ENCODE measurements at places on chromosomes 5 and 9.

DNA sequence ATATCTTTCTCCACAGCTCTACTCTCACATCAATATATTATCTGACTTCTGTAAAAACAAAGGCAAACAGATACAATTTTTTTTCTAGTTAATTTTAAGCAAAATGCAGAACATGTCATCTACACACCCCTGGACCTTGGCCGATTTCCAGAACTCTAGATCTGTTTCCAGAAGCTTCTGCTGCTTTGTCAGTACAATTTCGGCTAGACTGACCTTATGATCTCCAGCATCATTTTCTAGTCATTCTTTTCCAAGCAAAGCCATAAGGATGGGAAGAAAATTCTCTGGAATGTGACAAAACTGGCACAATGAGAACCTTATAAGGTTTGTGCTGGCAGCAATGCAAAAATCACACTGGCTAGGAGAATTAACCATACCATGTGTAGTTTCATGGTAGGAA is 132.8 kb upstream of the MPDZ start:
- no peak for DNase-seq

DNA sequence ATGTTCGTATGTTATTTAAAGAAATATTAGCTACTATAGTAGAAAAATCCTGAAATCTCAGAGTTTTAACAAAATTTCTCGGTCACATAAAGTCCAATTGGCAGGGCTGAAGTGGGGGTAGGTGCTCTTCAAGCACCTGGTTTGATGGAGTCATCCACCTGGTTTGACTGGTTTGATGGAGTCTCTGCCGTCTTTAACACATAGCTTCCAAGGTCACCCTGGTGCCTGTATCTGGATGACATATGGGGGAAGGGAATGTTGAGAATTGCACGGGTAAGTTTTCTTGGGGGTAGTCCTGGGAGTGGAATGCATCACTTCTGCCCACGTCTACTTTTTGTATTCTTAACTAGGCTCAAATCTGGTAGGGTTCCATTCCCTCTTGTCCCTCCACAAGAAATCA is 351.2 kb downstream of the SH3GL2 start:
- no peak for DNase-seq

DNA sequence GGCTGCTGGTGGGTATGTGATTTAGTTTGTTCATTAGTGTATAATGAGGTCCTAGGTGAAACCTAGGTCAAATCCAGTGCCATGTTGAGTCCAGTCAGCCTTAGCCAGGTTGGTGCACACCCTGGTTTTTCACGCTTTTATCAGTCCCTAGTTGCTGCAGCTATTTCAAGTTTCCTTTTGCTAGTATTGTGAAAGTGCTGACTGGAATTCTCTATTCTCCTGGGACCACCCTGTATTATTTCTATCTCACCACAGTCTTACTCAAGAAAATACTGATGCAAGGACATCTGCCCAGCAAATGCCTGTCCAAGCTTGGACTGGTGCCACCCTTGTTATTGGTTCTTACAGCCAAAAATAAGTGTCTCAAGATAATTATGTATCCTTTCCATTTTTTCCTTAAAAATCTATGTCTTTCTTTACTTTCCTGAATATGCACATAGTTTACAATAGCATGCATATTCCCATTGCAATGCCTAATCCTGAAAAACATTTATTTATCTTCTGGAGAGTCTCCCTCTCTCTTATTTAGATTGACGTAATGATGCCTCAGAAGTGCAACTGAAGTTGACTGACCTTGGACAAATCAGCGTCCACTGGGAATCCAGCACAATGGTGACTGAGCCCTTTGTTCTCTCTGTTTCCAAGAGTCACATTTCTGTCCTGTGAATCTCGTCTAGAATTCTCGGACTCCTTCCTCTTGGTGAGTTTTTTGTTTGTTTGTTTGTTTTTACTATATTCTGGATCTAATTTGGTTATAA is 1075.0 kb downstream of the CDH9 start:
- peak; percentile 69 for DNase-seq

DNA sequence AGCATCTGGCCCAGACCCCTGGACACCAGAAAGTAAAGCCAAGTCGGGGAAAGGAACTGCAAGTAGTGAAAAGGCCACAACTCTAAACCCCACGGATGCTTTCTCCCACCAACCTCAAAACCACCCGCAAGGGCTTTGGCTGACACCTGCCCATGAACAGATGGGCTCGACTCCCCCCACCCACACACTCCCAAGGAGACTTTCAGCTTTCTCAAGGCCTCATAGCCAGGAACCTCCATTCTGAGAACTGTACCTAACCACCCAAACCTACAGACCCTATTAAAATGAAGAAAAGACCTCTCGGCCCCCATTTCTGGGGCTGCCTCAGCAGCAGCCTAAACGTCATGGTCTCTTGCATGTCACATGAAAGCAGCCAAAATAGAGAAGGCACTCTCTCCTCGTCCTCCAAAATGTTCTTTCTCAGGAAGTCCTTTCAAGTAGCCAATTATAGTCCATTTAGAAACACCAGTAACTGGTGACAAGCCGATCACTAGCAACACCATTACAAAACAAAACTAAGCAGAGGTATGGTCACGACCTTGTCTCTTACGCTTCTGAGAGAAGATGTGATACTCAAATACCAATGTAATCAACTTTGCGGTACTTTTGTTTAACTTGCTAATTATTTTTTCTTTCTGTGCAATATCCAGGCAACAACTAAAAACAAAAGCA is 2.9 kb downstream of the B4GALT1 start:
- DNase-seq, result no peak

GRCh38 chr5:92641031-92641962 is 939.7 kb downstream of the NR2F1-AS1 start:
- DNase-seq, result no peak

GRCh38 chr9:11701706-11702105 is 991.5 kb upstream of the TYRP1 start:
- DNase-seq, result no peak

DNA sequence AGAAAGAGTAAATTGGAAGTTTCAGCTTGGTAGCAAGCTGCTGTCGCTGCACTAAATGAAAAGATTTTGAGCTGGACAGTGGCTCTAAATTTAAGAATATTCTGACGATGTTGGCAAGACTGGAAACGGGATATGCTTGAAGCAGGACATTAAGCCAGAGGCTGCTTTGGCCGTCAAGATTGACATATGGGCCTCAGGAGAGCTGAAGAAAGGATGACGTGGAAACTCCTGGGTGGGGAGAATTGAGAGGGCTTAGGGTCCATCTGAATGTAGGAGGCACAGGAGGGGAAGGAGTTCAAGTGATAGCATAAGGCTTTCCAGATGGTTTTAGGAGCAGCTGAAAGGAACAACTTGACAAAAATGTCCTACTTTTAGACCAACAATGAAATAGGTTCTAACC is 108.9 kb downstream of the PAPPA start:
- no peak for DNase-seq

DNA sequence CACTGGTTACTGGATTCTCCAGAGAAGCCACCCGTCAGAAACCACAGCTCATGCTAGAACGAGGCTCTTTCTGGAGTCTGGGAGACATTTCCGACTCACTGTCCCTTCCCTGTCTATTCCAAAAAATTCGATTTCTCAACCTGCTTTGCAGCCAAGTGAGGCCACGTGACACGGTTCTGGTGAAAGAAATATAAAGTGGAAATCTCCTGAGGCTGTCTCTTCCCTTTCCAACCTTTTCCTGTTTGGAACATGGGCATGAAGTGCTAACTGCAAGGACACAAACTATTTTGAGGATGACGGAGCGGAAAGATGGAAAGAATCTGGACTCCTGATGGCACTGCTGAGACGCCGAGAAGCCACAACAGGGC is 6.1 kb upstream of the PTGS1 start:
- DNase-seq, result peak; percentile 49

DNA sequence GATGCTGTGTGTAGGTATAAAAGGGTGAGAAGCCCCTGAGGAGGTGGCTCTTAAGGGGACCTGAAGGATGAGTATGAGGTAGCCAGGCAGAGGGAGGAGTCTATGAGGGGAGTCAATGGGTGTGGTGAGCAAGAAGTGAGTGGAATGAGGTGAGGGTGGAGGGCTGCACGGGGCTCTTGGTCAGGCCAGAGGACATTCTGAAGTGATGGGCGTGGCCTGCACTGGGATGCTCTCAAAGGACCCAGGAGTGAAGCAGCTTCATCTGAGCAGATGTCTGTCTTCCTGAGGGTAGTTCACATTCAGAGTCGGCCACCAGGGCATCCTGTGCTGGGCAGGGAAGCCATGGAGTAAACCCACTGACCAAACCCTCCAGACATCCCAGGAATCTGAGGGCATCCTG is 45.1 kb upstream of the SAP30L start:
- no peak for DNase-seq

DNA sequence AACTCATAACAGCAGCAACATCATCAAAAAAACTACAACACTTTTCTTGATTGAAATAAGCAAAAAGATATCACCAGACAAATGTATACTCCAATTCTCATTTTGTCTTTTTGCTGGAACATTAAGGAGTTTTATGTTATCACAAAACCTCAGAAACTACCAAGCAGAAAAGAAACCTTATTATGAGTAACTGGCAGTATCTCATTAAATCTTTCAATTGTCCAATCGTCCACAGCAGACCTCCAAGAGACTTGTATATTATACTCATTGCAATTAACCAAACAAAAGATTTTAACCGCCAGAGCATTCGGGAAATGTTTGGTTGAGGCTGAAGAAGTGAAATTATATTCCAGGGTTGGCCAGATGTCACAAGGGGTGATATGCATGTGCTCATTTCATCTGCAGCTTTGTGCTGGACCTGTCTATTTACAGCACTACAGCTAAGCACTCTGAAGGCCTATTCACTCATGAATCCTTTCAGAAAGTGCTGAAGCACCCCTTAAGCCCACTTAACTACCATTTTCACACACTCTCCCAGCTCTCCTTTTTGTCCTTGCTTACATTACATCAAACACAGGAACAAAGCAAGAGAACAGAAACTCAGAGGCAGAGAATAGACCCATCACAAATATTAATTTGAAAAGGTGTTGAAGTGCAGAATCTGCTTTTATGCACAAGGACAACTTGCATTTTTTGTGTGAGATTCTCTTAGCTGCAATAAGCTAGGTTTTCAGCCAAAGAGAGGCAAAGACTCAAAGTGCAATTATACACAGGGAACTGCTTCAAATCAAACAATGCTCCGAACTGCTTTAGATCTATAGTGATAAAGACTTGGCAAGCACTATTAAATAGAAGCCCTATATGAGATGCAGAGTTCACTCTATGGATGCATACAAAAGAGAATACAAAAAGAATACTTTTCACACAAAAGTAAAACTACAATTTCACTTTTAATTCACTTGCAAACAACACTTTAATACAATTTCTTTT is 150.4 kb upstream of the POU5F2 start:
- no peak for DNase-seq

- no peak for DNase-seq
These were observed 22.6 kb downstream of the DOCK8 start for GRCh38 chr9:237141-237857.

DNA sequence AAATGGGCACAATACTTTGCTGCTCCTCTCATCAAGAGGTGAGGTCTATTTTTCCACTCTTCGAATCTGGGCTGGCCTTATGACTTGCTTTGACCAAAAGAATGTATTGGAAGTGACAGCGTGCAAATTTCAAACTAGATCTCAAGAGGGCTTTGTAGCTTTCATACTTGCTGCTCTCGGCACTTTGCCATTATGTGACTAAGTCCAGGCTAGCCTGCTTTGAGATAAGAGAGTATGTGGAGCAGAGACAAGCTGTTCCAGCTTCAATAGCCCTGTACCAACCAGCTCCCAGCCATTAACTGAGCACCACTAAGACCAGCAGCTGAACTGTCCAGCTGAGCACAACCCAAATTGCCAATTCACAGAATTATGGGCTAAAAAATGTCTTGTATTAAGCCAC is 124.6 kb downstream of the ACER2 start:
- DNase-seq, result no peak

GRCh38 chr9:108956022-108956630 is 21.9 kb downstream of the ABITRAM start:
- DNase-seq, result no peak

GRCh38 chr9:137582286-137582860 is 3.6 kb upstream of the DPH7 start:
- DNase-seq, result no peak

DNA sequence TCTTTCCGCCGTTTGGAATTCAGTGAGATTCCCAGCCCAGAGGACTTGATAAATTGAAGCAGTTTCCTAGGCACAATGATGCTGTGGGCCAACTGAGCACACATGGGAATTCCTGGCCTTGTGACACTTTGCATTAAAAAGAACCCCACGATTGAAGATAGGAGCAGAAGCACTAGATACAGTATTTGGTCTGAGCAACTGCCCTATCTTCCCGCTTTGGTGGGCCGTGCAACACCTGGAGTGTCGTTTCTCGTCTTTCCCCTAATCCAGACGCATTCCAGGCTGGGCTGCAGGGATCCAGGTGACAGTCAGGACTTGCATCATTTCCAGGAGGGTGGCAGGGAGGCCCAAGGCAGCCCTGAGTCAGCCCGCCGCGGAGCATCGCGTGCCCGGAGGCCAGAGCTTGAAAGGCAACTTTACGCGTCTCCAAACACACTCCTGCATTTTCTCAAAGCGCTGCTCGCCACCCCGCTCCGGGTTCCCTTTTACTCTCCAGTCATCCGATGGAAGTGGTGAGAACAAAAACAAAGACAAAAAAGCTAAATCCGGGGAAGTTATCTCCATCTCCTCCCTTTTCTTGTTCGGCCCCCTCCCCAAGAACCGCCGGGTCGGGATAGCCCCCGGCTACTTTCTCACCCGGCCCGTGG is 753 bp upstream of the STC2 start:
- DNase-seq, result no peak

- DNase-seq, result no peak
These were observed 64.7 kb upstream of the SPOCK1 start for GRCh38 chr5:137563646-137564397.

DNA sequence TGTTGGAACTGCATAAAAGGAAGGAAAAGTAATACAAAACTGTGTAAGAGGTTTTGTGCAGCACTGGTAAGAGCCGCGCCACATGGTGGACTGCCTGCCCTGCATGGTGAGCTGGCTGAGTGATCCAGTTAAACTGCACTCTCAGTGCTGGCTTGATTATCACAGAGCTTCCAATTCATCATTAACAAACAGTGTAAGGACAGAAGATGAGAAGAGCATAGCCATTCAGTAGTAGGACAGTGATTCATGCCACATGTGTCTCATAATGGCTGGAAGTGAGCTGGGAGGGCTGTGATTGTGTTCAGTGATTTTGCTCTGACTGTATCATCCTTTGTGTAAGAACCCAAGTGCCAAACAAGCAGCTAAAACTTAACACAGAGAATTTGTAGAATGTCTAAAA is 14.1 kb downstream of the ASPN start:
- DNase-seq, result no peak

DNA sequence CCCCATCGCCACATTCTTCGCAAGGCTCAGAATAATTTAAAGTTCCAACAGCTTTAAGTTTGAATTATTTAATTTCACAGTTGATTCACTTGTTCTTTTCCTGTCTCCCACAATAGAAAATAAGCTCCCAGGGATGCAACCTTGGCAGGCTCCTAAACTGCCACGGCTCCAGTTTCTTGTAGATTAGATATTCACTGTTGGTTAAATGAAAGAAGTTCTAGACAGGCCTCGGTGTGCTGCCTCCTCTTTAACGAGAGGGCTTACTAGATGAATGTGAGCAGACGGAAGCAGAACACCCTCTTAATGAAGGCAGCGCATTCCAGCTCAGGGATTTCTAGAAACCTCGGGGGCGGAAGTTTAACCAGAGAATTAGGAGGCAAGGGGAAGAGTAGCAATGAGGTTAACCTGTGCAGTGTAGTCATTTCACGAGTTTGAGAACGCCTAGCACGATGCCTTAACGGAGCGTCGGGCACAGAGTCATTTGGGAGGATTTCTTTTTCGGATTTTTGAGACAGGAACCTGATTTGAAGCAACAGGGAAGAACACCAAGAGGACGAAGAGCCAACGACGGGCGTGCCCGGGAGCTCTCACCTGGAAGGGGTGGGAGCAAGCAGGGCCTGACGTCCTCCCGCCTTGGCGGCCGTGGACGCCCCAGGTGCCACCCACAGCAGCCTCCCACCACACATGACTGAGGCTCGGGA is 637 bp upstream of the SMC5 start:
- peak; percentile 45 for DNase-seq

Measured in tibial nerve (tissue), 4 donors.